CD4-positive, alpha-beta T cell treated with Interleukin-17A for 4 hours (primary cell): ENCODE measurements at places on chromosomes 11 and 22.
A peak's percentile ranks its signal among the peaks of the same experiment; 100 is the strongest.

DNA sequence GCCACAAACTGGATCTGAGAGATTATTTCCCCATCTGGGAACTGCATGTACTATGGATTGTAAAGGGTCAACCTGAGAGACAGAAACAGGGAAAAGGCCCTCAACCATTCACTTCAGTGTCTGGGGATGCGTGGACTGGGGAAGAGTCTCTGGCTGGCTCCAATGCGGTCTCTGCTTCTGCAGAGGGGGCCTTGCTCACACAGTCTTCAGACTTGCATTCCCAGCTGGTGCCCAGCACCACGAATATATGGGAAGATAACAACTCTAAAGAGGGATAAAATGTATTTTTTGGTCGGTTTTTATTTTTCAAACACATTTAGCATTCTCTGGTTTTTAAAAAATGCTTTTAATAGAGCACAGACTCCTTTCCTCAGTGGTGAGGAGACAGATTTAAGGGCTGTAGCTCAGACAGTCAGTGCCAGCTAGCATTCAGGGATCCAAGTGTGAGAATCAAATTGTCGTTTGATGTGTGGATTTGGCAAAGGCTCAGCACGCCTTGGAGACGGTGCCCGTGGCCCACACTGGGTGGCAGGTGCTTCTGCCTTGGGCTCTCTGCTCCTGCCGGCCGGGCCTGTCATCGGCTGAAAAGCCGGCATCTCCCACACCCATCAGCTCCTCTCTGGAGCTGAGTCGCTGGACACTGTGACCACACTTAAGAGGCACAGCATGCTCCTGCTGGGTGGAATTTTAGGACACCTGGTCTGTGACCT is 8.0 kb upstream of the EFCAB6 start:
- DNase-seq = no peak

DNA sequence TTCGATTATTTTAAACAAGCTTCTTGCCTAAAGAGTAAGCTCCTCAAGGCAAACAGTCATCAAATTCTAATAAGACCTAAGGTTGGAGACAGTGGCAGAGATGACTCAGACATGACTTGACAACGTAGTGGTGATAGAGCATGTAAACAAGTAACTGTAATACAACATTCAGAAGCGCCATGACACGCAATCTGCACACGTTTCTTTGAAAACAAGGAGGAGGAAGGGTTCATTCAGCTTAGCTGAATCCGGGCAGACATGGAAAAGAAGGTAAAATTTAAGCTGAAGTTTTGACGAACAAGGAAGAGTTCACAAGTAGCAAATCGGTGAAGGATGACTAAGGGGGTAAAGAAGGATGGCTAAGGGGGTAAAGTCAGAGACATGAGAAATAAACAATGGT is 152.4 kb upstream of the ZC3H12C start:
- no peak for DNase-seq

GRCh38 chr11:112103446-112103845 is 16.8 kb downstream of the SDHD start:
- DNase-seq = no peak

DNA sequence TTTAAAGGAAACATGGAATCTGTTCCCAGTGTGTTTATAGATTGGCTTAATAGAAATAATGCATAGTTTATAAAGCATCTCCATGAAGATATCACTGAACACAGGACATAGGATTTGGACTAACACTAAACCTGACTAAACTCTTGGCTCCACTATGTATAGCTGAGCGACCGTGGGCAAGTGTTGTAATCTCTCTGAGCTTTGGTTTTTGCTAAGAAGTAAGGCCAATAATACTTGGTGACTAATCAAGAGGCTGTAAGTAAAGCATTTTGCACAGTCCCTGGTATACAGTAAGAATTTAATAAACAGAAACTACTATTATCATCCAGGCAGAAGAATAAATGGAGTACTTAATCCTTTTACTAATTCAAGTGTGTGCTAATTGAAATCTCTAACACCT is 125.5 kb upstream of the MTMR2 start:
- DNase-seq = no peak

DNA sequence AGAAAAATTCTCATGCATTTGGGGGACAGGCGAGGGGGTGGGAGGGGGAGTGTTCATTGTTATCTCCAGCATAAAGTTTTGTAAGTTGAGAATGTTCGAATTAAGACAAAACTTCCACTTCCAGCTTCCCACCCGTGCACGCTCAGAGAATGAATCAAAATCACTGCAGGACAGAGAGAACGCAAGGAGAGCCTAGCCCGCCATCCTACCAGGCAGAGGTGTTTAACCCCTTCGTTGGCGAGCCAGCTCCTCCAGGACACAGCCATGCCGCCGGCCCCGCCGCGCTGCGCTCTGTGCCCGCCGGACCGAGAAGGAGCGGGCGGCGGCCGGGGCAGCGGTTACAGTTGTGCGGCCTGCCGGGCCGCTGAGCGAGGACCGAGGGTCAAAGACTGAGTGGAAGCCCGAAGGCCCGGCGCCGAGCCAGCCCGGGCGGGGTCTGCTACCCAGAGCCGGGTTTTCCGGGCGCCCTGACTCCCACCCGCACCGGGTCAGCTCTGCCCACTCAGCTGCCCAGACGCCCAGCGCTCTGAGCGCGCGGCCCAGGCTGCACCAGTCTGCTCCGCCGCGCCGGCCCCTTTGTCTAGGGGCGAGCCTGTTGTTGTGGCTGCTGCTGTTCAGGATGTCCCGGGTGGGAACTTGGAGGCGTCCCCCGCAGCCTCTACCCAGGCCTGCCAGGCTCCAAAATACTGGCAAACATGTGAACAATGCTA is at the start of gene NOX4:
NOX4 (minus strand) TSS at position 395 of the 710 bp plus-strand sequence; CDS start at position 266, 129 bp downstream.
- no peak for DNase-seq

DNA sequence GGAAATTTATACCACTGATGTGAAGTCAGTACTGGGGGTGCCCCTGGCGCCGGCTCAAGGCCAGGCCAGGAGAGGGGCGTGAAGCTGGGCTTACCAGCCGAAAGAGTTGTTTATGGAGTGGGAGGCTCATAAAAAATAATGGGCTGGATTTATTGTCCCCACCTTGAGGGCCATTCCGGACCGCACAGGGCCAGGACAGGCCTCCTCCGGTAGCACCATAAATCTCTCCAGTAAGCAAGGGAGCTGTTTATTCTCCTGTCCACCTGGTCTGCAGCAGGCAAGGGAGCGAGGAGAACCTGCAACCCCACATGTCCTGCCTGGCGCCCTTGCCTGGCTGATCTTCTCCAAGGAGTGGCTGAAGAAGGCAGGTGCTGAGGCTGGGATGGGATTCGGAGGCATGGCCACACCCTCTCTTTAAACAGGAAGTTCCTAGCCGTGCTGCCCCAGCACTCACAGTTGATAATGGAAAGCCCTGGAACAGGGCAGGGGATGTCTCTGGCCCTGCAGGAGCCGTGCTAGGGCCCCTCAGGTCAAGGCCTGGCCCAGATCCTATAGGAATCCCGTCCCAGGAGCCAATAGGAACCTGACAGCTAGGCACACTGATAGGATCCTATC is 65.1 kb downstream of the SCUBE1 start:
- no peak for DNase-seq

DNA sequence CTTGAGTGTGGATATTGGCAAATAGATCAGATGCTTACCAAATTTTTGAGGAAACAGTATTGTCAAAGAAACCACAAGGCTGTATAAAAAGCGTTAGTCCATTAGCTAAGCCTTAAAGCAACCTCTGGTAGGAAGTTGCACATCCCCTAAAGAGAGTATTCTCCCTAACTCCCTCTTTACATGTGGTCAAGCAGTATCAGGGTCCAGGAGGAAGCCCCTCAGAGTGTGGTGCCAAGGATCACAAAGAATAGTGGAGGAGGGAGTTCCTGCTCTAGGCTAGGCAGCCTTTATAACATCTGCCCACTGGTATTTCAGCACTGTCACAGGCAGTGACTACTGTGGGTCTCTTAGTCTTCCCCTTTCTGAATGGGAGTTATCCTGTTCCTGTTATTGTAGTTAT is 18.8 kb upstream of the AMPD3 start:
- DNase-seq = no peak

- DNase-seq = no peak
Observed at GRCh38 chr11:18618342-18619025, 15.7 kb downstream of the SPTY2D1 start.

DNA sequence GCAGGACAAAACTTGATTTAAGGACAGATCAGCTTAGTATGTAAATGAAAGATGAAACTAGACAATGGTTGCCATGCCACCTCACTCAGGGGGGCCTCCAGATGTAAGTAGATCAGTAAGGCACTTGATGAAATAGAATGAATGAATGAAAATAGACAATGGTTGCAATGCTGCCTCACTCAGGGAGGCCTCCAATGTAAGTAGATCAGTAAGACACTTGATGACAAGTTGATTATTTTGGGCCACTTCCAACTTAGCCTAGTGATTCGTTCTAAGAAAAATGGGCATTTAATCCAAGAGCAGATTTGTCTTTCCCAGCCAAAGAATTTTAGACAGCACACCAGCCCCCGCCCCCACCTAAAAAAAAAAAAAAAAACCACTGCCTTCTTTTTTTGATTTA is 19.2 kb upstream of the SLC5A12 start:
- no peak for DNase-seq

- peak; percentile 39 for DNase-seq
Observed at GRCh38 chr11:2298795-2299761, 2.6 kb downstream of the C11orf21 start.

DNA sequence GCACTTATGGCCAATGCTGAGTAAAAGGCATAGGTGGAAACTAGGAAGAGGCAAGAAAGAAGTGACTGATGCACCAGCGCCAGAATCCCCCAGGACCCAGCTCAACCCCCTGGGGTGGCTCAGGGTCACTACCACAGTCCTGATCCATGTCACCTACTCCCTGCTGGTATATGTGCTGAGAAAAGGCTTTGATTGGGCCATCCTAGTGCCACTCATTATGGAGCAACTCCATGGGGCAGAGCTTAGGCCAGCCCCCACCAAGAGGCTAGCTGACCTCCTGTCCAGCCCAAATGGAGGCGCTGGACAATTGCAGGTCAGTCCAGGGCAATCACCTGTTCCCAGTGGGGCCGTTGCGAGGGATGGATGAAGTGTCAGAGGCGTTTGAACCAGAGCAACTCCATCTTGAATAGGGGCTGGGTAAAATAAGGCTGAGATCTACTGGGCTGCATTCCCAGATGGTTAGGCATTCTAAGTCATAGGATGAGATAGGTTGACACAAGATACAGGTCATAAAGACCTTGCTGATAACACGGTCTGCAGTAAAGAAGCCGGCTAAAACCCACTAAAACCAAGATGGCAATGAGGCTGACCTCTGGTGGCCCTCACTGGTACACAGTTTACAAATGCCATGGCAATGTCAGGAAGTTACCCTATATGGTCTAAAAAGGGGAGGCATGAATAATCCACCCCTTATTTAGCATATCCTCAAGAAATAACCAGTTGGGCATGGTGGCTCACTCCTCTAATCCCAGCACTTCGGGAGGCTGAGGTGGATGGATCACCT is 20.6 kb upstream of the DAGLA start:
- no peak for DNase-seq

GRCh38 chr22:38873469-38874411 is 1.7 kb upstream of the CBX6 start:
- DNase-seq = peak; percentile 82

DNA sequence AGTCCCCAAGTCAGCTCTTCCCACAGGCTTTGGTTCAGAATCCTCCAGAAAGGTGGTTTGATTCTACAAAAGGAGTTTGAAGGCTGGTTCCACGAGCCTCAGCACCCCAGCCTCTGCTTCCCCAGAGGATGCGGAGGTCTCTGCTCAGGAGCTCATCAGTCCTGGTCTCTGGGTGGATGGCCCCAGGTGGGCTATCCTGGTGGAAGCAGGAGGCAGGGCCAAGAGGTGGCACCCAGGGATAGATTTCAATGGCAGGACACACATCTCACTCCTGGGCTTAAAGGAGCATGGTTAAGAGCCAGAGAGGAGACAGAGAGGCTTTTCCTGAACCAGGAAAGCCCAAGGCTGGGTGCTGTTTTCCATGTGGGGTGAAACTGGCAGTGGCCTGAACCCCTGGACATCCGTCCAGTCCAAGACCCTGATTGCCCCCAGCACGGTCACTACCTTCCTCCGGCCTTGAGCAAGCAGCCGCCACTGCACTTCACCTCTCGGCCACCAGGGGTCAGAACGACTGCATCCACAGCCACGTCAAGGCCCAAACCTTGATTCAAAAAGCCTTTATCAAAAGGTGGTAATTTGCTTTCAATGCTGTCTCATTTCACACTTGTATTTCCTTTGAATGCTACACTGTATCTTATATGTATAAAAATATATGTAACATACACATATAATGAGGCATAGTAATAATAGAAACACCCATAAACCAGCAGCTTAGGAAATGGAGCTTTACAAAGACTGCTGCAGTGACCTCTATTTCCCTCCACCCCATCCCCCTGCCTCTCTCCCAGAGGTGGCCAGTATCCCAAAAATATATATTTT is 19.3 kb upstream of the FXYD2 start:
- DNase-seq = peak; percentile 89

GRCh38 chr11:56948991-56949515 is 39.7 kb upstream of the OR5AK2 start:
- no peak for DNase-seq

DNA sequence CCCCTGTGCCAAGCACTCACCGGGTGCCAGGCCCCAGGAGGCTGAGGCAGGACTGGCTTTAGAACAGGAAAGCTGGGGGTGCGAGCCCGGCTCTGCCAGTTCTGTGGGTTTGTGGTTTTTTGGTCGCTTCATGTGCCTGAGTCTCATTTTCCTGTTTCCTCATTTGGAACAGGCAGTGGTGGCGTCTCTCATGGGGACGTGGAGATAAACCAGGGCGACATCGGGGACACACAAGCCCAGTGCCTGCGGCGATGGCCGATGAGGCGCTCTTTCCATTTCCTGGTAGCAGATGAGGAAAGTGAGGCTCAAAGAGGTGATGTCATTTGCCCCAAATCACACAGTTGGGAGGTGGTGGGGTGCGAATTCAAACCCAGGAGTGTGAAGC is 20.8 kb upstream of the CHKA start:
- peak; percentile 27 for DNase-seq

DNA sequence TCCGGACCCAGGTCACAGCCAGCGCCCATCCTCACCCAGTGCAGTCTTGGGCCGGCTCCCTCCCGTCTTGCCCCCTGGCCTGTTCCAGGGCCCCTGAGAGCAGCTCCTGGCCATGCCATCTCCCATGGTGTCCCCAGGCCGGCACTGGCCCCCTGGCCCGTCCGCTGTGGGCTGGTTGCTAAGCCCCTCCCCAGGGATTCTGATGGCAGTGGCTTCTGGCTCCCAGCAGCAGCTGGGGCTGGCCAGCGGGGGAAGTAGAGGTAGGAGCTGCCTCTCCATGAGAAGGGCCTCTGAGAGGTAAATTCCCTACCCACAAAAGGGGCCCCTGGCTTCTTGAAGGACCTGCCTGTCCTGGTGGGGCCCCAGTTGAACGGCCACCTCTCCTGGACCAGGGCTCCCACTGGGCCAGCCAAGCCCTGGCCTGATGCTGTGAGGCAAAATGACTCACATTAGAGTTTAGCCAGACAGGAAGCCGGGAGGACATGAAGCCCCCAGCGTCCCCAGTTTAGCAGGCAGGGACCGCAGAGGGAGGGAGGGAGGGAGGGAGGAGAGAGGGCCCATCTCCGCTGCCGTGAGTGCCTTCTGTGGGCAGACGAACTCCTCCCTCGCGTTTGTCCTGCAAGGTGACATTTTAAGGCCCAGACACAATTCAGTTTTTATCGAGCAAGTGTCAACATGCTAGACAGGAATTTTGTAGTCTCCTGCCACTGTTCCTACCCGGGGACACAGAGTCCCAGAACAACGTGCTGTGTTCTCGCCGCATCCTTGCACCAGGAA is 32.9 kb upstream of the GAL start:
- no peak for DNase-seq

- DNase-seq = no peak
Observed at GRCh38 chr22:23840026-23840425, 1.2 kb upstream of the DERL3 start.

GRCh38 chr11:31259797-31260196 is 109.7 kb downstream of the DCDC1 start:
- DNase-seq = no peak
